ENCODE measurements at places on chromosomes 5 and 9.

- DNase-seq, result no peak
Measured at GRCh38 chr9:26735160-26735559, 157.4 kb downstream of the CAAP1 start.

DNA sequence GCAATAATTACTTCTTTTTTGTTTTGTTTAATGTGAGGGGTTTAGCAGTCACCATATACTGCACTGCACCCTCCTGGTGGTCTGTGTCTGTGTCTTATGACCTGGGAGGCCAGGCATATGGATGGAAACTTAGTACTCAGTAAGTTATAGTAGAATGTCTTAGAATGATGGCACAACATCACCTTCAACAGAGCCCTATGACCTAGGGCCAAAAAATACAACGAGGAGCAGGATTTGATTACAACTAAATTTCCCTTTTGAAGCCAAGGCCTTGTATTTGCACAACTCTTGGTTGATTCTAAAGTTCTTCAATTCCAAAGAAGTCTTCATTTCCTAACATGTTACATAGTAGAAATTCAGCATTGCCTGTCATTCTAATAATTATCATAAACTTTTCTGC is 422.1 kb upstream of the PIK3R1 start:
- no peak for DNase-seq

DNA sequence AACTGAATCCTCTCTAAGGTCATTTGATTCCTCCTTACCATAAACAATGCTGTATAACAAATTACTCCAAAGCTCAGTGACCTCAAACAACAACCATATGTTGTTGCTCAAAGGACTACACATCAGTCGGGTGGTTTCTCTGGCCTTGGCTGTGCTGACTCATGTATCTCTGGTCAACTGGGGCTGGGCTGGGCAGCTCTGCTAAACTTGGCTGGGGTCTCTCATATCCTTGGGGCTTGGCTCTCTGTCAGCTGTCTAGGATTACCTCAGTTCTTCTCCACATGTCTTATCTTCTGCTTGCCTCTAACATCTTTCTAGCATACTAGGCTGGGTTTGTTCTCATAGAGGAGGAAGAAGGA is 86.4 kb downstream of the GALNT10 start:
- no peak for DNase-seq

DNA sequence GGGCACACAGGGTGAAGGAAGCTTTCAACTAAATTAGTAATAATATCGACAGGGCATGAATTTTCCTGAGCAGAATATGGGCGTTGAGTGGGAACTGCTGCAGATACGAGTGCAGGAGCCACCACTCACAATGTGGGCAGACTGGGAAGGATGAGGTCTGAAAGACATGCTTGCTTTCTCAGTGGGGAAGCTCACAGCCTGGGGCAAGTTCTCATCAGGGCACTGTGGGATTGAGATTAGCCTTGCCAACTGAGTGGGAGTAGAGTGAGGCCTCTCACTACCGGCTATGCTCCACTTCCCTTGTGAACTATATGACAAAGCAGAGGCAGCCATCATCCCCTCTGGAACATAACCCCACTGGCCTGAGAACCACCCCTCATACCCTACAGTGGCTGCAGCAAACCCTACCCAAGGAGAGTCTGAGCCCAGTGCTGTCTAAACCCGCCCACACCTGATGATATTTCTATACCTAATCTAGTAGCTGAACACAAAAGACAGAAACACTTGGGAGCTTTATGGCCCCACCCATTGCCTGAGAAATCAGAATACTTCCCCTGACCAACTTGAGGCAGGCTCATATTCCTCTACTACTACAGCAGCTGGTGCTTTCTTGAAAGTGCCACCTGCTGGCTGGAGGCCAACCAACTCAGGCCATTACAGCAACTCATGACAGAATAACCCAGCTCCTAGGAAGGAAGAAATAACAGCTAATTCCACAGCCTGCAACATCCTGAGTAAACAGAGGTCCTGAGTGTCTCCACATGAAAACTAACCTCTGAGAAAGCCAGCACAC is 173.7 kb upstream of the SPEF2 start:
- no peak for DNase-seq

DNA sequence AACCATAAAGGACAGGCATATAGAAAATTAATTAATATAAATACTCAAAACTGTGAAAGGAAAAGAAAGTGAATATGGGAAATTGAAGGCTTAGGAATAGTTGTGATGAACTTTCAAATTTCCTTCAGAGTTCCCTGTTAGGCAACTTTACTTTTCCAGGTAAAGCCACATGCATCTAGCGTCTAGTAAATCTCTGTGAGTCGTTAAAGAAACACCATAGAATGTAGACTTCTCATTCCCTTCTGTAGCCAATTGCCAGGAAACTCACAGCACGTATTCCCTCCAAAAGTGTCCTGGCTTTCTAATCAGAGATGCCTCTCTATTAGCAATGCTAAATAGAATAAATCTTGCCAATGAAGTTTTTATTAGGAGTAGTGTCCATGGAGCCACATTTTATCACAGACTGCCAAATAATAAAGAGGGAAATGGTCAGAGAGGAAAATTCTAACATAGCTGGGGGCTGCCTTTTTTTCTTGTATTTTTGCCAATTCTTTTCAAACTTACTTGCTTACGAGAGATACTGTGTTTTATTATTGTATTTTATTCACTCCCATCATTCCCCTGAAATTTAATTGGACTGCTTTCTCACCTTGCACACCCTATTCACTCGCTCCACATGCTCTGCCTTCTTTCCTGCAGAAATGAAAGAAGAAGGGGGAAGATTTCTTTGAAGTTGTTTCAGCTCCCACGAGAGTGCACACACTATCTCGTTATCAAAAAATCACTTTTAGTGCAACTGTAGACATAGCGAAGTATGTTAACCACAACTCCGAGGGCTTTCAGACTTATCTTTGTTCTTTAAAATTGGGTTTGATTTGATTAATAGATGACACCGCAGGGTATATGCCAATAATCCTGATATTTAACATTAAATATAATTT is 439.0 kb downstream of the CSNK1G3 start:
- DNase-seq, result no peak

DNA sequence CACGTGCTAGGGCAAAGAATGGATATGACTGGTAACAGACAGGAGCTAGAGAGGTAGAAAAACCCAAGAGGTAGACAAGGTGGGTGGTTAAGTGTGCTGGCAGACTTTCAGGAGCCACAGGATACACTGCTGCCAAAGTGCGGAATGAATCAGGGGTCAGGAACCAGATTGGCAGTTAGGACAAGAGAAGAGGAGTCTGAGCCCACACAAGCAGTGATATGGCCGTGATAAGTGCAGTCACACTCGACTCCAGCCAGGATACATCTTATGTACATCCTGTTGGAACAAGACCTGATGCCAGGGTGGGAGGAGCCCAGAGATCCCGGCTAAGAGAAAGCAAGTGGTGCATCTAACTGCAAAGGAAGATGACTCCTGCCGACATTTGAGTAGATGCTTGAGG is 10.0 kb downstream of the SLIT3 start:
- DNase-seq, result no peak

- no peak for DNase-seq
Measured at GRCh38 chr5:156888520-156888919, 38.4 kb downstream of the PPP1R2B start.

GRCh38 chr5:2238732-2239131 is 356.0 kb upstream of the IRX4 start:
- DNase-seq, result no peak

GRCh38 chr9:550333-550732 is 291.2 kb upstream of the DMRT1 start:
- no peak for DNase-seq

DNA sequence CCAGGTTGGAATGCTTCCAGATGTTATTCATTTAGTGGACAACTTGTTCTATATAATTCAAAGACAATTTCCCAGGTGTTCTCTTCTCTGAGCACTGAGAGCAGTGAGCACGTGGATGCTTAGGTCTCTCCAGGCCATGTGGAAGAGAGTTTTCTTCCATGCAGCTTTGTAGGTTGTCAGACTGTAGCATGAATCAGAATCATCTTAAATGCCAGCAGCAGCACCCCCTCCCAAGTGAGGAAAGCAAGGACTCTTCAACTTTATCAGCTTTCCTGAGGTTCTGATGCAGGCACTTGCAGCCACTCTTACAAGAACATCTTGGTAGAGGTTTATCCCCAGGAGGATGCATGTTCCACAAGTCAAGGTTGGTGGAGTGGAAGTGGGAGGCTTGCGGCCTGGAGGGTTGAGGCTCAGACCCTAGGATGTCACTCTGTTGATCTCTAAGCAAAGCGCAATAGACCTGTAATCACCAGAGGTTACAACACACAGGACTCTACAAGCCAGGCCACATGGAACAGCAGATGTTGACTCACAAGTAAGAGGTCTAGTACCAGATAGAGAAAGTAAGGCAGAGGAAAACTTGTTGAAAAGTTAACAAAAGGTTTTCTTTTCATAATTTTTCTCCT is 47.7 kb downstream of the UGCG start:
- DNase-seq, result no peak
